B cell (primary cell): ENCODE measurements at places on chromosomes 4 and X. TPM values are rescaled to one million over a fixed set of nuclear protein-coding genes. Genes with fewer than 3 reads are reported as not detected.

The ETDB gene
- total RNA-seq = not detected in 2 replicates

The CHIC2 gene
- total RNA-seq = 34.9 and 37.7 TPM in 2 replicates

The ABHD18 gene
- total RNA-seq = 17.5 and 18.3 TPM in 2 replicates

The SMARCA1 gene
- 0.39 and 0.73 TPM in 2 replicates for total RNA-seq

The TMPRSS11F gene
- not detected in 2 replicates for total RNA-seq

The FRG2 gene
- not detected in 2 replicates for total RNA-seq

The CT83 gene
- total RNA-seq = not detected in 2 replicates

The OTUD6A gene
- not detected in 2 replicates for total RNA-seq

The SLC25A4 gene
- total RNA-seq = 7.3 and 8.2 TPM in 2 replicates

The GAGE12F gene
- total RNA-seq = not detected in 2 replicates

The UGT2B17 gene
- 0.41 and 0.52 TPM in 2 replicates for total RNA-seq

The CLCN4 gene
- 7.7 and 10.0 TPM in 2 replicates for total RNA-seq

The OPRPN gene
- total RNA-seq = not detected in 2 replicates

The BEX1 gene
- 0.39 TPM in 1 of 2 replicates, not detected in the other for total RNA-seq

The RASGEF1B gene
- total RNA-seq = 130 and 141 TPM in 2 replicates

The LDOC1 gene
- total RNA-seq = 8.8 and 11.5 TPM in 2 replicates

The ODAPH gene
- 0.36 and 0.81 TPM in 2 replicates for total RNA-seq

The PDCL2 gene
- total RNA-seq = not detected in 2 replicates

The CYTL1 gene
- total RNA-seq = not detected in 2 replicates

The ARSJ gene
- not detected in 2 replicates for total RNA-seq

The USP27X gene
- 5.3 and 6.1 TPM in 2 replicates for total RNA-seq

The RHOXF2 gene
- total RNA-seq = not detected in 2 replicates

The ENOPH1 gene
- total RNA-seq = 18.4 and 20.2 TPM in 2 replicates

The COL25A1 gene
- total RNA-seq = not detected in 2 replicates

The CD38 gene
- 7.8 and 10.1 TPM in 2 replicates for total RNA-seq

The AADAT gene
- total RNA-seq = not detected in 2 replicates

The LRCH2 gene
- not detected in 2 replicates for total RNA-seq

The IL21 gene
- not detected in 2 replicates for total RNA-seq

The FHL1 gene
- 5.6 and 8.0 TPM in 2 replicates for total RNA-seq

The KIAA1210 gene
- total RNA-seq = not detected in 2 replicates

The MAP3K15 gene
- 0.24 TPM in 1 of 2 replicates, not detected in the other for total RNA-seq

The PNMA6F gene
- total RNA-seq = not detected in 2 replicates

The VSIG4 gene
- not detected in 2 replicates for total RNA-seq

The FAM53A gene
- total RNA-seq = 1.8 and 4.2 TPM in 2 replicates

The F11 gene
- not detected in 2 replicates for total RNA-seq

The MAGEA4 gene
- not detected in 2 replicates for total RNA-seq

The DUSP9 gene
- not detected in 2 replicates for total RNA-seq

The HS6ST2 gene
- total RNA-seq = not detected in 2 replicates

The PAGE2 gene
- 1.7 TPM in 1 of 2 replicates, not detected in the other for total RNA-seq

The PGAM4 gene
- not detected in 2 replicates for total RNA-seq

The FAM236B gene
- not detected in 2 replicates for total RNA-seq

The TLR2 gene
- 5.0 and 5.4 TPM in 2 replicates for total RNA-seq

The SLC34A2 gene
- not detected in 2 replicates for total RNA-seq

The UGT2A1 gene
- total RNA-seq = not detected in 2 replicates

The GPC3 gene
- total RNA-seq = not detected in 2 replicates

The PCDH11X gene
- not detected in 2 replicates for total RNA-seq

The QRFPR gene
- not detected in 2 replicates for total RNA-seq

The PAGE1 gene
- not detected in 2 replicates for total RNA-seq

The CENPVL3 gene
- total RNA-seq = not detected in 2 replicates

The KLHL4 gene
- not detected in 2 replicates for total RNA-seq

The TMEM35A gene
- total RNA-seq = not detected in 2 replicates

The S100P gene
- not detected in 2 replicates for total RNA-seq

The SPARCL1 gene
- total RNA-seq = not detected in 2 replicates

The ESX1 gene
- total RNA-seq = not detected in 2 replicates
